ENCODE measurements at places on chromosomes 5 and 9.

GRCh38 chr5:144832416-144832815 is 661.7 kb downstream of the KCTD16 start:
- no peak for DNase-seq

- DNase-seq: no peak
Measured at GRCh38 chr5:102627315-102627714, 127.8 kb upstream of the PAM start.

GRCh38 chr5:82702046-82702445 is 375.1 kb downstream of the TMEM167A start:
- no peak for DNase-seq

GRCh38 chr9:2602704-2603116 is 18.9 kb upstream of the VLDLR start:
- DNase-seq: no peak

- DNase-seq: no peak
Measured at GRCh38 chr5:116068028-116068632, 16.7 kb upstream of the COMMD10 start.

GRCh38 chr9:133167769-133168168 is 4.1 kb upstream of the GBGT1 start:
- no peak for DNase-seq
